SJCRH30 (cell line): ENCODE measurements at places on chromosomes 6 and 20.

- DNase-seq, result no peak
Measured at GRCh38 chr6:157402996-157403685, 22.2 kb downstream of the ZDHHC14 start.

DNA sequence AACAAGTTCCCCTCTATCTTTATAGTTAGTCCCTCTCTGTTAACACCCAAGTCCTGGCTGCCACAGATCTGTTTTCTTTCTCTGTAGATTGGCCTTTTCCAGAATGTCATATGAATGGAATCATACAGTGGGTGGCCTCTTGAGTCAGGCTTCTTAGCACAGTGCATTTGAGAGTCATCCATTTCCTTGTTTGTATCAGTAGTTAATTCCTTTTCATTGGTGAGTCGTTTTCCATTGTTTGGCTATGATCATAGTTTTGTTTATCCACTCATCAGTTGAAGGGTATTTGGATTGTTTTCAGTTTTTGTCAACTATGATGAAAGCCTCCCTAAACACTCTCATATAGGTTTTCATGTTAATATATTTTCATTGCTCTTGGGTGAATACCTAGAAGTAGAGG lies 248.3 kb downstream of the ARID1B start:
- no peak for DNase-seq

GRCh38 chr20:61841966-61842365 lies 223.7 kb downstream of the TAF4 start:
- DNase-seq, result no peak

DNA sequence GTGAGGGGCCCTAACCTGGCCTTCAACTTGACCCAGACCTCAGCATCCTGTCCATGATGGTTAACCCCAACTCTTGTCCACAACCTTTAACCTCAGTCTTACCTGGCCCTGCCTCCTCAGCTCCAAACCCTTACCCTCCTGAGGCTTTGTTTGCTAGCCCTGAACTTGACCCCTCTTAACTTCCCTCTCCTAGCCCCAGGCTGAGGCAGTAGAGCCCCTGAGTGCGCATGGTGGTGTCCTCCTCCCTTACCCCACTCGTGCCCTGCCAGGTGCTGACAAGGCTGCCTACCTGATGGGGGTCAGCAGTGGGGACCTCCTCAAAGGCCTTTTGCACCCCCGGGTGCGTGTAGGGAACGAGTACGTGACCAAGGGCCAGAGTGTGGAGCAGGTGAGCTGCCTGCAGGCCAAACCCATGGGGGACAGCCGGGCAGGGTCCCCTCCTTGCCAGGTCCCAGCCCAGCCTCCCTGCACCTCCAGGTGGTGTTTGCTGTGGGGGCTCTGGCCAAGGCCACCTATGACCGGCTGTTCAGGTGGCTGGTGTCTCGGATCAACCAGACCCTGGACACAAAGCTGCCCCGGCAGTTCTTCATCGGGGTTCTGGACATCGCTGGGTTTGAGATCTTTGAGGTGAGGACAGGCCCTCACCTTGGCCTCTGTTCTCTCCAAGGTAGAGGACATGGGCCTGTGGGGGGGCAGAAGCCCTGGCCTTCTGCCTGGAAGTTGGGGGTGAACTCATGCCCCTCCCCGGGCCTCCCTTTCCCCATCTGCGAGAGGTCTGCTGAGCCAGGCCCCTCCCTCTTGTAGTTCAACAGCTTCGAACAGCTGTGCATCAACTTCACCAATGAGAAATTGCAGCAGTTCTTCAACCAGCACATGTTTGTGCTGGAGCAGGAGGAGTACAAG lies 31.9 kb downstream of the MYH7B start:
- no peak for DNase-seq

DNA sequence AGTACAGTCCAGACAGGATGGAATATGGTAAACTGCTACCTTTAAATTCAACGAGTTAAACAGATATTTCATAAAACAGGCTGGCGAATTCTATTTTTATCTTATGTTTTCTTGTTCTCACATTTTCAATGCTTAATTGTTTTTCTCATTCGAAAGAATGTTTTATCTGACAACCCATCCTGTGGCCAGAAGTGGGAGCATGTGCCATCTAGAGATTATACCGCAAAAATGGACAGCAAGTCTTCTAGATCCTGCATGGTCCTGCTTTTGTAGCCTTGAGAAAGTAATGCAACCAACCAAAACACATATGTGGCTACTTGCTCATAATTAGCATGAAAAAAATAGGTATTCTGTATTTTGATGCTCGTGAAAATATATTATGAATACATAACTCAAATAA lies 30.7 kb downstream of the TUBB2B start:
- DNase-seq, result no peak

GRCh38 chr6:10582774-10583508 lies 61.8 kb downstream of the GCNT2 start:
- DNase-seq, result no peak

DNA sequence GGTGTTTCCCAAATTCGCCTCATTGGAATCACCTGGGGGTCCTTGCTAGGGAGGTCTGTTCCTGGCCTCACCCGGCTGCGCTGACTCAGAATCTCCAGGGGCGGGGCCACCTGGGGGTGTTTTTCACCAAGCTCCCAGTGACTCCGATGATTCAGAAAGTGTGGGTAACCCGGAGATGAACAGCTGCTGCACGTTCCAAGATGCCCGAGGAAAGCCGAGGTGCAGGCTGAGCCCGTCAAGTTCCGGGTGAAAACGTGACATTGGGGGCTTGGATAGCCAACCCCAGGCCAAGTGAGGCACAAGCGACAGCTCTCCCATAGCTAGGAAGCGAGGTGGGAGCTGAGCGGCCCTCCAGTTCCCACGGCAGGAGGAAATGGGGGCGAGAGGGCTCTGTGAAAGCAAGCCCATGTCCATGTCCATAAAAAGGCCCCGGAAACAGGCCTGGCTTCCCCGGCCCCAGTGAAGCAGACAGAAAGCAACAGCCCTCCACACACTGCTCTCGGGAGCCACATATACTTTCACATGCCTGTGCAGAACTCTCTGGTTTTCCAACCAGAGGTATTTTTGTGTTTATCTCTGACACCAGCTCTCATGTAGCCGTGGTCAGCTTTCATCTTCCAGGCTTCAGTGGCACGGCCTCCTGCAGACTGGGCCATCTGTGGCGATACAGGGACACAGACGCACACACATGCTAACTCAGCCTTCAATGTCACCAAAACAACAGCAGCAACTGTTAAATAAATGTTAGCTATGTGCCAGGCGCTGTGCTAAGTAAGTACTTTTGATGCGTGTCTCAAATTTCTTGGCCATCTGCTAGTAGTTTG lies 90.7 kb upstream of the CCDC28A start:
- peak; percentile 89 for DNase-seq

DNA sequence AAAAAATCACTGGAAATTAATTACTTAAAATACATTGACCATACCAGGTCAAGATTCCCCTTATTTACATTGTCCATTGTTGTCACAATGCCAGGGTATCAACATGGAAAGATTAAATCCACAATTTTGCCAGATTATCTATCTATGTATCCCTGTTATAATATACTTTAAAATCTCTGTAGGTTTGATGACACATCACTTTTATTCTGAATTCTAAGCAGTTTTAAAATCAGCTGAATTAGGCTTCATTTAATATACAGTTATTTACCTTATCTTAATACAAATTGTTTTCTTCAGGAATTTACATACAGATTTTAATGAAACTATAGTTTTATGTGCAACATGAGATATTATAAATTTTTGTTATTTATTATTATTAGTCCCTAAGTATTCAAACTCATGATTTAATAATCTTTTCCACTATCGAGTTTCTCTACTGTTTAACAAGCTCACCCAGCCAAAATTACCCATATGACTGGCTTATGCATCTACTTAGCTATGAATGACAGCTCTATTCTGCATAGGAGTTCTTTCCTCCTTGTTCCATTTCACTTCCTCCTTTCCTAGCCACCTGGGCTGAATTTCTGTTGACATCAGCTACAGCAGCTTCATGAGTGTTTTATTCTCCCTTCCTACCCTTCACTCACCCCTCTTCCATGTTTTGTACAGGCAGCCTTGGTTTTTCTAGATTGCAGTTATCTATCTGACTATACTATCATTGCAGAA lies 654.2 kb upstream of the MAP3K7 start:
- DNase-seq, result no peak

GRCh38 chr6:113009682-113010081 lies 662.6 kb downstream of the RFPL4B start:
- DNase-seq, result no peak

DNA sequence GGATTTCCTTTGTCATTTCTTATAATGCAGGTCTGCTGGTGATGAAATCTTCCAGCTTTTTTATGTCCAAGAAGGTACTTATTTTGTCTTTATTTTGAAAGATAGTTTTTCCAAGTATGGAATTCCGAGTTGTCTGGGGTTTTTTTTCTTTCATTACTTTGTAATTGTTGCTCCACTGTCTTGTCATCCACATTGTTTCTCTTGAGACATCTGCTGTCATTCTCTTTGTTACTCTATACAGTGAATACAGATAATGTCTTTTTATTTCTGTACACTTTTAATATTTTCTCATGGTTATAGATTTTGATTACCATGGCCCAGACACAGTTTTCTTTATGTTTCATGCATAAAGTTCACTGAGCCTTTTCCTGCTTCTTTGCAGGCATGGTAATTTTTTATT lies 133.1 kb downstream of the SYCP2 start:
- no peak for DNase-seq

- DNase-seq, result no peak
Measured at GRCh38 chr6:127347178-127347577, 3.8 kb upstream of the ECHDC1 start.

DNA sequence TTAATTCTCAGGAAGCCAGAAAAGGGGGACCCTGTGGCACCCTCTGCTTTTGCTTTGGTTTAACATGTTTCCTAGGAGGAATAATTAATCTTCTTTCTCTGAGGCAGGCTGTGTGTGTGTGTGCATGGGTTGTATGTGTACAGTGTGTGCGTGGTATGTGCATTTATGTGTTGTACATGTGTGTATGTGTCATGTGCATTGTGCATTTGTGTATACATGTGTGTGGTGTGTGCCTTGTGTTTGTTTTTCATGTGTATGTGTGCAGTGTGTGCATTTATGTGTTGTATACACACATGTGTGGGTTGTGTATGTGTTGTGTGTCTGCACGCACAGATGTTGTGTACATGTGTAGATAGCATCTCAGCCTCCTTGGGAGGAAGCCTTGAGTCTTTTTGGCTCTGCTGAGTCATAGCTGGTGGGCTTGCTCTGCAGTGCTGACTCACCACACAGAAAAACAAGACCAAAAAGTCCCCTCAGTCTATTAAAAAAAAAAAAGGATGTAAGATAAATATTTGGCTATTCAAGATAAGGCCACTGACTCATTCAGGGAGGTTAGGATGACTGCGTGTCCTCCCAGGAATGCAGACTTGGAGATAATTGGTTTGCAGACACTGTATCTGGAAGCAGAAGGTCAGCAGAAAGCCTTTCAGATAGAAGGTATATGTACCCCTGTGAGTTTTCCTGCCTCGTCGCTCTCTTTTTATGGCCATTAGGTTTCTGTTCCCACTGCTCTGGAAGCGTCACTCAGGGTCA lies 58.6 kb downstream of the SYNJ2 start:
- DNase-seq, result peak; percentile 66

GRCh38 chr6:149960488-149960887 lies 3.3 kb upstream of the ULBP1 start:
- DNase-seq, result no peak

DNA sequence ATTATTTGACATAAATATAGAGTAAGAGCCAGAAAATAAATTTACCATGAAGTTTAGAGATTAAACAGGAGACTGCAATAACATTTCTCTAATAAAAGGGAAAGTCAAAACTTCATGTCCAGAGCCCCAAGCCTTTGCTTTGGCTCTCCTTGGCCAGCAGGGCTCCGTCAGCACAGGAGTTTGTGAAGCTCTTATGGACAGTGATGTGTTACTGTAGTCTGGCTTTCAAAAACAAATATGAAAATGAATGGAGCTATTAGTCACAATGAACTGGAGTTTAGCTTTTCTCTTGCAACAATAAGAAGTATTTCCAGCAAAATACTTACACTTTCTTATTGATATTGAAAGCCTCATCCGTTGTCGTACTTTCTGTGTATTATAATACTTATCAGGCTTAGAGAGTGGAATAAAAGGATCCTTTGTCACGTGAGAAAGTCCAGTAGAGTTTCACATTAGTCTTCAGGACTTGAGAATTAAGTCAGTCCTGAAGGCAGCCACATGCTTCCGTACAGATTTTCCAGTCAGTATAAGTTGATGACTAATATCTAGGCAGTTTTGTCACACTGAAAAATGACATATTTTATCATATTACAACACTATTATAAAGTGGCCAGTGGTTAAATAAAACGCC lies 117.0 kb upstream of the PRL start:
- no peak for DNase-seq
